ENCODE measurements at places on chromosomes 3 and 15.
A peak's percentile ranks its signal among the peaks of the same experiment; 100 is the strongest.

DNA sequence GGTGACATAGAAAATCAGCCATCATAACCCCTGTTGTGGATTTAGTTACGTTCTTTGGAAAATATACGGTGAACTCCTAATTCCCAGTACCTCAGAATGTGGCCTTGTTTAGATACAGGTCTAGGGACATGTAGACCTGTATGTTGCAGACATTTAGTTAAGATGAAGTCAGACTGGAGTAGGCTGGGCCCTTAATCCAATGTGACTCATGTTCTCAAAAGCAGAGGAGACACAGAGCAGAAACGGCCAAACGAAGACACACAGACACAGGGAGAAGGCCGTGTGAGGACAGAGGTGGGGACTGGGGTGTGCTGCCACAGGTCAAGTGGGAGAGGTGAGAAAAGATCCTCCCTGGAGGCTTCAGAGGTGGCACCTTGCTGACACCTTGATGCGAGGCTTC, 119.0 kb upstream of the PROK2 start:
- no peak for DNase-seq

DNA sequence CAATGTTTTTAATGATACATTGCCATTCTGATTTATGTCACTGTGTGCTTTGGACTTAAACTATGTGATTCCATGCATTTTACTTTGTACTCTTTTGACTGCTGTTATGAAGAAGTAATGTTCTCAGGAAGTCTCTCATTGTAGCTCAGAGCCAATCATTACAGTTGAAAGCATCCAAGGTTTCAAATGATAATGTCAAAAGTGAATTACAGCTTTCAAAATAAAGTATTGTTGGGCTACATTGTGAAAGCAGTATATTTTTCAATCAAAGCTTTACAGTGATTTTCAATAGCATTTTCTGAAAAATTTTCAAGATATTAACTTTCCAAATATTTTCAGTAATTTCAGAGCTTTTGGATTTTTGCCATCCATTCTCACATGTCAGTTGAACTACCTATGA, 243.6 kb downstream of the ZIC4 start:
- DNase-seq, result no peak

- DNase-seq, result no peak
Measured at GRCh38 chr3:6504347-6504746, 356.6 kb upstream of the GRM7 start.

DNA sequence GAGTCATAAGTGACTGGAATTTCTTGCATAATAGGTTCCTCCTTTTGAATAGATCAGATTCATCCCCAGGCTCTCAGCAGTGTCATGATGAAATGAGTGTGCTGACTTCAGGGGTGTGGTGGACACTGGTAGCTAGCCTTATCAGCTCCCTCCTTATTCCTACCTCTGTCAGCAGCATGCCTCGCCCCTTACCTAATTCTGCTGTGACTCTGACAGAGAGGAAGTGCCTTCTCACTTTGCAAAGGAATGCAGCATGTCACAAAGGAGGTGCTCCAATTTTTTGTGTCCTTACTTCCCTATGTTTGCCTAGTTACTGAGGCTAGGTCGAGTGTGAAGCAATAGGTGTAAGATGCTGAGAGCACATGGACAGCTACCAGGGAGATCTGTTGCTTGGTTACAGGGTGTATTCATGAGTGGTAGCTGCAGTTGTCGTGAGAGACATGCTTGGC, 90.6 kb downstream of the TNFAIP8L3 start:
- DNase-seq, result no peak

GRCh38 chr3:135310317-135310716, 515.3 kb downstream of the EPHB1 start:
- no peak for DNase-seq

GRCh38 chr3:64924961-64925360, 237.2 kb upstream of the ADAMTS9 start:
- DNase-seq, result no peak

GRCh38 chr3:30114918-30115317, 491.5 kb upstream of the TGFBR2 start:
- no peak for DNase-seq

DNA sequence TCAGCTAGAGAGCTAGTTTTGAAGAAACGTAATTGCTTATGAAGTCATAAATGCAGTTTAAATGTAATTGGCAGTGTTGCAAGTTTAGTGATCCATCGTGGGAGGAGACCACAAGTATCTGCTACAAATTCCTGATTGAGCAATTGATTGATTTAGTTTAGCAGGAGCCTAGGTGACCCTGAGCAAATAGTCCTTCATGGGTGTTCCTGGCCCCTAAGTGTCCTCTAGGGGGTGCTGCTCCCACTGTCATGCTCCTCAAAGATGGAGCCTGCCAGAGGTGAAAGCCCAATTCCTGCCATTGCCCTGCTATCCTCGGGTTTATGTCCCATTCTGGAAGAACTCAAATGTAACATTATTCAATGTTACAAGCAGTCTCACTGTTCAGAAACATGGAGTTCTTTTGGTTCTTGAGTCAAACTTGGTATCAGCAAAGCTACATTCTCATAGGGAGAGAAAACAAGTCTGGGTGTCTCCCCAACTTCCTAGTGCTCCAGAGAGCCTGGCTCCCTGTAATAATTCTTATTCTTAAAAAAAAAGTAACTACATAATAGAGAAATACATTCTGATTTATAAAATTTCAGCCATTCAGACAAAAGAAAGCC, 29.8 kb upstream of the SENP5 start:
- peak; percentile 28 for DNase-seq

DNA sequence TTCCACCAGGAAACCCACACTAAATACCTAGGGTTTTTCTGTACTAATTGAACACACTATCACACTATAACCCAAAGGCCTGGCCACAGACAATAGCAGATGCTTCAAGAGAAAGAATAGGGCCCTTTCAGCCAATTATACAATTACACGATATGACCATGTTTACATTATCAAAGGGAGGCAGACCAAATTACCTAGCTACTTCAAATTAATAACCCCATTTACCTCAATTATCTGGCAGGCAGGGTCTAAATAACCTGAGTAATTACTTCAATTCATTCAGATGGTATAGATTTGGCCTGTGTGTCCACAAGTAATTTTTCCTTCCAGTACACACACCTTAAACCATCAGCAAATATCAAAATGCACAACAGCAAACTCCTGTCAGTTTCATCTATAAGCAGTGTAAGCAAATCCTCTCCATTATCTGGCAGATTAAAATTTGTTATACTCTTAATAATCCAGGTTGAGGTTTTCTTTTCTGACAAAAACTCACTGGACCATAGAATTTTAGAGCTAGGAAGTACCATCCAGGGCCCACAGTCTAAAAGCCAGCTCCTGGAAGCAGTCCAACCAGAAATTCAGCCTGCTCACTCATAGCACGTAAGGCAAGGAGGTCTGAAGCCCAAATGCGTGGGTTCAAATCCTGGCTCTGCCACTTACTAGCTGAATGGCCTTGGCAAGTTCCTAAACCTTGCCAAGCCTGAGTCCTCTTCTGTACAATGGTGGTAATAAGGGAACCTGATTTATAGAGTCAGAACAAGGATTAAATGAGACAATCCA, 51.8 kb downstream of the RFTN1 start:
- no peak for DNase-seq

GRCh38 chr15:71133747-71134472, 18.6 kb downstream of the THSD4 start:
- no peak for DNase-seq

GRCh38 chr3:157147099-157147803, 12.7 kb downstream of the CCNL1 start:
- DNase-seq, result no peak

DNA sequence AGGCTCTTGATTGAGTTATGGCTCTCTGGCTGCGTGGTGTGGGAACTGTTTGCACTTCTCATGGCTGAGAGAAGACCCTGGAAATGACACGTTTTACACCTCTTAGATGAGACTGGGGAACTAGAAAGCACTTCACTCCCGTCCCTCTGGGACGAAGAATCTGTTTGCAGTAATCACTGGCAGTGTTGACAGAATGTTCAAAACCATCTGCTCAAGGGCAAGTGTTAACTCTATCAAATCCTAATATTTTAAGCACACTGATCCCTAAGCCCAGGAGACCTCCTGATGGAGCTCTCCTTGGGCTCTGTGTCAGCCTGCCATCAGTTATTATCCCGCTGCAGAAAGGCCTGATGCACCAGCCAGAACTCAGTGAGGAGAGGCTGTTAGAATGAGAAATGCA, 323.8 kb upstream of the DNAJC19 start:
- no peak for DNase-seq

- no peak for DNase-seq
Measured at GRCh38 chr3:111571282-111571681, 23.9 kb downstream of the ZBED2 start.

GRCh38 chr3:50531201-50531600, 27.8 kb upstream of the CACNA2D2 start:
- no peak for DNase-seq

All from astrocyte of the hippocampus (primary cell).